ENCODE measurements at places on chromosomes 1 and 21.

DNA sequence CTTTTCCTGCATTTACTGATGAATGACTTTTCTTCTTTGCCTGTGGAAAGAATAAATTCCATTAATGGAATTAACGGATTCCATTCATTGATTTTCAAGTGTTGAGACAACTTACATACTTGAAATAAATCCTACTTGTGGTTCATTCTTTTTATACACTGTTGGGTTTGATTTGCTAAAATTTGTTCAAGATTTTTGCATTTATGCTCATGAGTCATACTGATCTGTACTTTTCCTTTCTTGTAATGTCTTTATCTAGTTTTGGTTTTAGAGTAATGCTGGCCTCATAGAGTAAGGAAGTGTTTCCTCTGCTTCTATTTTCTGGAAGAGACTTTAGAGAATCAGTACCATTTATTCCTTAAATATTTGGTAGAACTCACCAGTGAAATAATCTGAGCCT lies 14.4 kb downstream of the UROD start:
- DNase-seq: no peak

DNA sequence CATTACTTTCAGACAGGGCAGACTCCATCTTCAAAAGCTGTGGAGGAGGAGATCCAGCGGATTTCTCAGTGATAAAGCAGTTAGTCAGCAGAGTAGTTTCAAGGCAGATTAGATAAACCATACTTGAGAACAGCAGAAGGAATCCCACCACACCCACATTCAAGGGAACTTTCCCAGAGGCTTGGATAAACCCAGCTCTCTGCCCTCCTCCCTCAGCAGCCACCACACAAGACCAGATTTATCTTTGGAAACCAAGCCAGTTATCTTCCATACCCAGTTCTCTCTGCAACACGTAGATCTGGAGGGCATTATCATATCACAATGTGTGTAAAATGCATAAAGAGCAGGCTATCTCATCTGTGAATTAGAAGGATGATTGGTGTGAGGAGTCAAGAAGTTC lies 40.2 kb downstream of the GFI1 start:
- DNase-seq: no peak

- no peak for DNase-seq
Observed at GRCh38 chr1:64895500-64895899, 70.8 kb downstream of the JAK1 start.

- DNase-seq: no peak
Observed at GRCh38 chr1:96596226-96596922, 125.2 kb upstream of the PTBP2 start.

- DNase-seq: peak; percentile 15
Observed at GRCh38 chr1:17630048-17630830, 90.7 kb downstream of the ARHGEF10L start.

- DNase-seq: no peak
Observed at GRCh38 chr1:168617974-168618750, 41.8 kb downstream of the XCL1 start.

DNA sequence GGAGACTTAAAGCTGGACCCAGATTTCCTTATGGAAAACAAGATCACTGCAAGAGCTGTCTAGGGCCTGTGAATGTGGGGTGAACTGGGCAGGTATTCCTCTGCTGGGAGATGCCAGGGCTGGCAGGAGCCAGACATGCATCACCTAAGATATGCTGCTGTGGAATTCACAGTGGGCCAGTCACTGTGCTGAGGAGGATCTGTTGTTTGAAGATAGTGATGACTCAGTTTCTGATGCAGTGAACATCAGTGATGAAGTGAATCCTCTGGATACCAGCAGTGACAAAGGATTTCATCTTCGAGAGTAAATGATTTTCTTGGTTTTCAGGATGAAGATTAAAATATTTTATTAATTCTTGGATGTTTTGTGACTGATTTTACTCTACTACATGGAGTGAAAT lies 29.9 kb upstream of the CAMSAP2 start:
- DNase-seq: no peak

DNA sequence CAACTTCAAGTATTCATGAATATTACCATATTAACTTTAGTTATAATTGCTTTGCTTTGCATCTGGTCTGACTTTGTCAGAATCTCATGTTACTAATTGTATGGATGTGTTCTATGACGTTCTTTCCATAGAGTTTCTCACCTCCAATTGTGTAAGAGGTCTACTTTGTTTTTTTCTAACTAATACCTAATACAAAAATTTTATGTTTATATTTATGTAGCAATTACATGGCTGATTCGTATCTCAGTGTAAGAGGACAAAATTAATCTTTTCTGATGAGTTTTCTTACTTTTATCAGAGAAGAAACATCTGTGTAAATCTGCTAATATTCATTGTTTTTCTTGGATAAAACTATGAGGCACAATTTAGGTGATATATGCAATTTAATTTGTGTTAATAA lies 224.8 kb upstream of the B3GALT2 start:
- no peak for DNase-seq

GRCh38 chr1:165549973-165550372 lies 6.2 kb downstream of the LRRC52 start:
- no peak for DNase-seq

DNA sequence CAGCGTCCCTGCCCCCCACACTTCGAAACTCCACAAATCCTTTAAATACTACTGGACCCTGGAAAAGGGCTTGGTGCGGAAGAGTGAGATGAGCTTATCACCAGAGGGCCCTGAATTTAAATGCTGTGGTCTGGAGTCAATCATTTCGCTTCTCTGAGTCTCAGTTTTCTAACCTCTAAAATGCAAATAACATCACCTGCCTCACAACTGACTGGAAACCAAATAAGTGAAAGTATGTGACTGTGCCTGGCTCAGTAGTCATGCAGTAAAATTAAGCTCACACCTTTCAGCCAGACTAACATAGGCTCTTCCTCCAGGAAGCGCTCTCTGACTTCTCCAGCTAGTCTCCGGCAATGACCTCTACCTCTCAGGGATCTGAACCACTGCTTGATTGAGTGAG lies 4.2 kb downstream of the GJA4 start:
- no peak for DNase-seq

GRCh38 chr1:58883037-58883887 lies 99.4 kb upstream of the JUN start:
- no peak for DNase-seq

- DNase-seq: no peak
Observed at GRCh38 chr1:226029568-226030225, 30.6 kb upstream of the SDE2 start.

DNA sequence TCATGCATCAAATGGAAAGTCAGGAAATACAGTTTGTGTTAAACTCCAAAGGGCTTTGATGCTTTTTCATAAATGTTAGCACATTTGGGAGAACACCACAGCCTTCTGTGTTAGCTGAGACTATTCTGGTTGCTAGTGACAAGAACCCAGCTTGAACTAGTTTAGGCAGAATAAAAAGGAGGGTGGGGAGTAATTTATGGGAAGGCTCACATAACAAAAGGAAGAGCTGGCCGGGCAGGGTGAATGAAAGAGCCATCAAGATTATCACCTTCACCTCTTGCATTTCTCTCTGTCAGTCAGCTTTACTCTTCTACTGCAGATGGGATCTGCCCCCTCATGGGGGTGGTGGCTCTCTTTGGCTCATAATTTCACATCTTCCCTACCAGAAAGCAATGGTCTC lies 75.4 kb upstream of the VTCN1 start:
- no peak for DNase-seq

DNA sequence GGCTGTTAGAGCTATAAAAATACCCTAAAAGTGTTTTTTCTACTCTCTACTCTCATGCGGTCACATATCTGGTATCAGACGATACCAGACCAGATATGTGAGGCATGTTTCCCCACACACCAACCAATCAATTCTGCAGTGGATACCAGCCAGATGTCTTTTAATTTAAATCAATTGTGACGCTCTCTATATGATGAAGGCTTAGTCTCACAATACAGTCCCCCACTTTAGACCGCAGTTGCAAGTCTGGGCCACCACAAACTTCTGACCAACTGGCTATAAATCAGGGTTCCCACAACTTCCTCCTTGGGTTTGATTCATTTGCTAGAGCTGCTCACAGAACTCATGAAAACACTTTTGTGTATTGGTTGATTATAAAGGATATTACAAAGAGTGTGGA lies 586.1 kb upstream of the ZP4 start:
- no peak for DNase-seq

DNA sequence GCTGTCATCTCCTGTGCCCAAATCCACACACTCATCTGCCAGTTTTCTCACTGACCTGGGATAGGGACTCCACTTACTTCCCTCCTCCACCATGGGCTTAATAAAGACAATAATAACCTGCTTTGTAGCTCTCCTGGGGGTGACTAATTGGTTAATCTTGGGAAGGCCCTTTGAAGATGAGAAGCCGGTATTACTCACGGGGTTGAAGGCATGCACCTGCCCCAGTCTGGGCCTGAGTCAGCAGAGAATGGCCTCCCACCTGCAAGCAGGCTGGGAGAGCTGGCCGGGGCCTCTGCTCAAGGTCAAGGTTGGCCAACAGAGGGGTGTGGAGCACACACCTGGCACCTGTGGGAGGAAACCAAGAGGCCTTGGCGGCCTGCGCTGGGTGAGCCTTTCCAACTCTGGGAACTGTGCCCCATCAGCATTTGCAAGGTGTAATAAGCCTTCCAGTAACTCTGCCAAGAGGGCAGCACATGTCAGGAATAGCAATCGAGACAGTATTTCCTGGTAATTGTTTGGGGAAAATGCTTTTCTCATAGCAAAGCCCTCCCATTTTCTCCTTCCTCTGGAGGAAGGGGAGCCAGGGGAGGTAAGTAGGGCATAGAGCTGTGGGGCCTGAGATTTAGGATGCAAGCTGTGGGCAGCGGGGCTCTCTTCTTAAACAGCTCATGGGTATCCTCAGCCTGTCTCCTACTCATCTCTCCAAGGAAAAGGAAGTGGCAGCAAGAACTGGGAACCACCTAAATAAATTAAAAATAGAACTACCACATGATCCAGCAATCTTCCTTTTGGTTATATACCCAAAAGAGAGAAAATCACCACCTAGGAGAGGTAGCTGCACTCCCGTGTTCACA lies 49.0 kb downstream of the TOMM20 start:
- no peak for DNase-seq

DNA sequence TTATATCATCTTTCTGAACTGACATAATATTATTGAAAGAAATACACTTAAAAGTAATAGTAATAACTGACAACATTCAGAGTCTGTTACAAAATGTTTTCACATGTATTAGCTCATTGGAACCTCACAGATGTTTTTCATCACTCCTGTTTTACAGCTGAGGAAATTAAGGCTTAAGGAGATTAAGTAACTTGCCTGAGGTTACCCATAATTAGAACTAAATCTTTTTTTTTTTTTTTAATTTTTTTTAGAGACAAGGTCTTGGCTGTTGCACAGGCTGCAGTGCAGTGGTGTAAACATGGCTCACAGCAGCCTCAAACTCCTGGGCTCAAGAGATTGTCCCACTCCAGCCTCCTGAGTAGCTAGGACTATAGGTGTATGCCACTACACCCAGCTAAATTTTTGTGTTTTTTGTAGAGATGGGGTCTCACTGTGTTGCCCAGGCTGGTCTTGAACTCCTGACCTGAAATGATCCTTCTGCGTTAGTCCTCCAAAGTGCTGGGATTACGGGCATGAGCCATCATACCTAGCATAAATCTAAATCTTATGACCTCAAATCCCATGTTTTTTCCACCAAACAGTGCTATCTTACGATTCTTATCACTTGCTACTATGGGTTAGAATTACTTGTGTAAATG lies 64.7 kb upstream of the MACF1 start:
- DNase-seq: no peak

GRCh38 chr1:220189750-220190347 lies 82.4 kb downstream of the RAB3GAP2 start:
- peak; percentile 7 for DNase-seq

DNA sequence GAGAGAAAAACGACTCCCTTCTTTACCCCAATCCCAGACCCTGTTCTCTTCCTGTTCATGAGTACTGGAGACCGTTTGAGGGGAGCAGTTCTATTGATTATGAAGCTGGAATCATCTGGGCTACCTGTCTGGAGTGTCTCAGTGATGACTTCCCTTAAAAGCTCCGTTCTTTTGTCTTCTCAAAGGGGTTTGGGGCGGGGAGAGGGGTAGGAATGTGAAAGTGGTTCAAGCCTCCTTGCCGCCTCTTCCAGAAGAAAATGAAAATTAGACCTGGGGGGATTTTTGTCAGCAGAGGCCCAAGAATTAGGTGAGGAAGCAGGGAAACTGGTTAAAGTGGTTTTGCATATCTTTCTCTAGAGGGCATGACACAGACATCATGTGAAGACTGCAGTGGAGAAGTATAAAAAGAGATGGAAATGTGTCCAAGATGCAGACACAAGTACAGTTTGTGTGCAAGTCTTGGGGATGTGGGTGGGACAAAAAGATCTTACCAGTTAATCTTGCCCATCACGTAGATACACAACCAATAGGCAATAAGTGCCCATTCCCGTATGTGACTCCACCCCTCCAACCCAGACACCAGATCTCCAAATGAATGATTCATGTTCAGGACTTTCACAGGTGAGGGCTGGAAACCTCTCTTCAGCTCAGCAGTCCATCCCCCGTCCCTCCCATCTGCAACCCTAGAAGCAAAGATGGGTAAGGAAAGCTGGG lies 470 bp upstream of the MTMR11 start:
- DNase-seq: no peak

DNA sequence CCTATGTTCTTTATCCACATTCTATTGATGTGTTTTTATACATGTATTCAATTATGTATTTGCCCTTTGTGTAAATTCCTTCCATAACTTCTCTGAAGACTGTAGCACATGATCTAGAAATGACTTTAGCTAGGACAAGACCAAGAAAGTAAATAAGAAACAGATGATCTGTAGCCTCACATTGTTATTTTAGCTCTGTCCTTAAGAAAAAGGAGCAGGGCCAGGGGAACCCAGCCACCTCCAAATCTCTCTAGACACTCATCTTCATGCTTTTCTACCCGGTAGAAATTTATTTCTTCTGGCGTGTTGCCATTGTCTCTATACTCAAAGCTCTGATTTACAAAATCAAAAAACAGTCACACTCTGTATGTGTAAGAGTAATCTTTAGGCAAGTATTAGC lies 27.1 kb downstream of the CDC7 start:
- no peak for DNase-seq
